Upper lobe of right lung (tissue), 1 donor: ENCODE measurements at places on chromosomes 12 and 14. TPM values are rescaled to one million over a fixed set of nuclear protein-coding genes. Genes with fewer than 3 reads are reported as not detected.

The DUSP16 gene
- 50.6 TPM for total RNA-seq

The PRKAG1 gene
- total RNA-seq = 46.5 TPM

DNA sequence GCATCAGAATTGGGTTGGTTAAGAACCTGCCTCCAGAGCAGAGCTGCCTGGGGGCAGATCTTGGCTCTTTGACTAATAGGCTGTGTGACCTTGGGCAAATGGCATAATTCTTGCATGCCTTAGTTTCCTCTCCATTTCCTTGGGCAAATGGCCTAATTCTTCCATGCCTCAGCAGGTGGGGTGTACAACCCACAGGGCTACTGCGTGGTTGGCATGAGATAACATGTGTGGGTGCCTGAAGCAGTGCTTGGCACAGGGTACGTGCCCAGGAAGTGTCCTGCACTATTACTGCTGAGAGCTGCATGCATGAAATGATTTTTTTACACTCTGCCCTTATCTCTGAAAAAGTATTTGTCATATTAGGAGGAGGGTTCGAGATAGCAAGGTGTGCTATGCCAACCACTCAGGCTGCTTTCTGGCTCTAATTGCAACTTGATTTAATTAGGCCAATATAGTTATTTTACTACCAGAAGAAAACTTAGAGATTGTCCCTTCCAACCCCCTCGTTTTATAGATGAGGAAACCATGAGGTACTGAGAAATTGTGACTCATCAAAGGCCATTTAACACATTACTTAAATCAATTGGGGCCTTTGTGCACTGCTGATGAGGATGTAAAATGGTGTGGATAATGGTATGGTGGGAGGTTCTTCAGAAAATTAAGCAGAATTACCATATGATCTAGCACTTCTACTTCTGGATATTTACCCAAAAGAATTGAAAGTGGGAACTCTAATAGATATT, 161.6 kb upstream of the HIF1A start:
- no peak for DNase-seq

- DNase-seq = no peak
Observed at GRCh38 chr12:24960222-24960855, 11.4 kb upstream of the BCAT1 start.

GRCh38 chr14:21014761-21015190, 10.1 kb downstream of the NDRG2 start:
- DNase-seq = peak; percentile 76

GRCh38 chr12:104929977-104930376, 28.1 kb downstream of the SLC41A2 start:
- DNase-seq = no peak

GRCh38 chr12:45654002-45654665, 75.4 kb upstream of the ARID2 start:
- no peak for DNase-seq

DNA sequence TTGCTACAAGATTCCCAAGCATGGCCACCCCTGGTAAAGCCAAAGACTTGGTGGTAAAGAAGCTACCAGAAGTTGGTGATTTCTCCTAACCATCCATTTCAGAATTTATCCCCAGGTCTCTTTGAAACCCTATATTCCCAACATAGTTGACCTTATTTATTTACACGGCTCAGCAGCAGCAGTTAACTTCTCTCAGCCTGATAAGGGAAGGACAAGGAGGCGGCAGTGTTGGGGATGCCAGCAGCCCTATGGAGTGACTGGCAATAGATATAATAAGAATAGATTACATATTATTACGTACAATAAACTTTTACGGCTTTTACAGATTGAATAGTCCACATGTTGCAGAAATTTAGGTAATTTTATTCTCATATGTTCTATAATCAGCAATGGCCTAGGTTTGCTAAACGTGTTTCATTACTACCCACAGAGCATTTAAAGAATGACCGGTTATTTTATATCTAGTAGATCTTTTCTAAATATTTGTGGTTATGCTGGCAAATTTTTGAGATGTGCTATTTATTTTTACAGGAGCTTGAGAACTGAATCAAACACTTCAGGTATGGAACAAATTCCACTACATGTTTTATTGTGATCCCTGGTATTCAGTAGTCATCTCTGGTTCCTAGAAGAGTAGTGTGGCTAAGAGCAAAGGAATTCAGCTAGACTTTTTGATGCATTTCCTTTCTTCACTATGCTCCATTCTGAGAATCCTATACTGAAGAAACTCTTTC, 19.8 kb upstream of the PALS1 start:
- DNase-seq = no peak

GRCh38 chr14:105937253-105938054, 411.1 kb downstream of the TMEM121 start:
- no peak for DNase-seq

DNA sequence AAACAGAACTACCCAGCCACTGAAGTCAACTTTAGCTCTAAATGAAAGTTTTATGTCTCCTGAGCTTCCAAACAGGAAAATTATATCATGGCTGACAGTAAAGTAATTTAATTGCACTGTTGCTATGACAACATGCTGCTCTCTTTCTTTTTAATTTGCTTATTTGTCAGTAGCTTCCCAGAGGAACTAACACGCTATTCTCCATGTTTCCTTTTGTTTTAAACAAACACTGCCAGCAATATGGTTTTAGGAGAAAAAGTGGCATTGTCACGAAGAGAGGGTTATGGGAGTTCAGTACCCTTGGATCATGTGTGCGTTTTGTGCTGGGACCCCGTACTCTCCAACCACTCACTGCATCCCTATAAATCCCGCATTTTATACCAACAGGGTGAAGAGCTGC, 1.9 kb downstream of the FOXN3 start:
- DNase-seq = no peak

DNA sequence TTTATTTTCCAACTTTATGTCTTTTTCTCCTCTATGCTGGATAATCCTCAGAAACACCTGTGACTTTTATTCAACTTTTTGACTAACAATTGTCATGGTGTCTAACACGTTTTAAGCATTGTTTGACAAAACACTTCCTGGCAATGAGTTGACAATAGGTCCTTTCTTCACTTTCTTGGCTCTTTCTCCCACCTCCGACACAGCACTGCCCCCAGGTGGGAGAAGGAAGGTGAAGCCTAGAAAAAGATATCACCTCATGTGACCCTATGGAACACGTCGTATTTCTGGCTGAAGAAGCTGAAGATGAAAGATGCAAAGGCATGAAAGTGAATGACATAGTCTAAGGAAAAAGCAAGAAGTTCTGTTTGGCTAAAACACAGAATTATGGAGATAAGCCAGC, 430.0 kb downstream of the ETNK1 start:
- DNase-seq = no peak

DNA sequence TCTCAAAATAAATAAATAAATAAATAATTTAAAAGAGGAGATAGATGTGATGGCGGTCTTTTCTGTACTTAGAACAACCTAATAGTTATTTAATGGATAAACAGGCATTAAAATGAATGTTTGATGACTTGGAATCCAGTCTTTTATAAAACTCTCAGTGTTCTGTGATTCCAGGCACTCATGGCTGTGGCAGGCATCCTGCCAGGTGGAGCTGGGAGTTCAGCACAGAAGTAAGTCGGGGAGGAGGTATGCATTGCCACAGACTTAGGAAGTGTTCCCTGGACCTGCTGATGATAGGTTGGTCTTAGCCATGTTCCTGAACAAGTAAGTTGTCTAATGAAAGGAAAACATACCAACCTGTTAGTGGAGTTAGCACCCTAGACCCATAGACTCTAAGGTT, 126.3 kb downstream of the CACNA1C start:
- DNase-seq = no peak

The M6PR gene
- total RNA-seq = 176 TPM
